Pancreas (tissue), 10 donors: ENCODE measurements at places on chromosomes 2 and 18. TPM values are rescaled to one million over a fixed set of nuclear protein-coding genes. Genes with fewer than 3 reads are reported as not detected.

- DNase-seq = no peak
Observed at GRCh38 chr18:51727780-51728179, 530.3 kb upstream of the MEX3C start.

DNA sequence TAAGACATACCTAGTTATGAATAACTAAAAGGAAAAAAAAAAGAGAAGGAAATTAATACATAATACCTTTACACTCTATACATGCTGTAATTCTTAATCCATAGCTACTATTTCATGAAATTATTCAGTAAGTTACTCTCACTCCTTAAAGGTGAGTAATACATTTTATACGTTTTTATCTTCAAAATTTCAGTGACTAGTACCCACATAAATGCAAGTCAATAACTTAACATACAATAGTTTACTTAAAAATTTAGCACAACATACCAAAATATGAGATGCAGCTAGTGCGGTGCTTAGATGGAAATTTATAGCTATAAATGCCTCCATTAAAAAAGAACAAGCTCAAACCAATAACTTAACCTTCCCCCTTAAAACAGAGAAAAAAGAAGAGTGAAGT lies 36.0 kb upstream of the DTNB start:
- DNase-seq = no peak

DNA sequence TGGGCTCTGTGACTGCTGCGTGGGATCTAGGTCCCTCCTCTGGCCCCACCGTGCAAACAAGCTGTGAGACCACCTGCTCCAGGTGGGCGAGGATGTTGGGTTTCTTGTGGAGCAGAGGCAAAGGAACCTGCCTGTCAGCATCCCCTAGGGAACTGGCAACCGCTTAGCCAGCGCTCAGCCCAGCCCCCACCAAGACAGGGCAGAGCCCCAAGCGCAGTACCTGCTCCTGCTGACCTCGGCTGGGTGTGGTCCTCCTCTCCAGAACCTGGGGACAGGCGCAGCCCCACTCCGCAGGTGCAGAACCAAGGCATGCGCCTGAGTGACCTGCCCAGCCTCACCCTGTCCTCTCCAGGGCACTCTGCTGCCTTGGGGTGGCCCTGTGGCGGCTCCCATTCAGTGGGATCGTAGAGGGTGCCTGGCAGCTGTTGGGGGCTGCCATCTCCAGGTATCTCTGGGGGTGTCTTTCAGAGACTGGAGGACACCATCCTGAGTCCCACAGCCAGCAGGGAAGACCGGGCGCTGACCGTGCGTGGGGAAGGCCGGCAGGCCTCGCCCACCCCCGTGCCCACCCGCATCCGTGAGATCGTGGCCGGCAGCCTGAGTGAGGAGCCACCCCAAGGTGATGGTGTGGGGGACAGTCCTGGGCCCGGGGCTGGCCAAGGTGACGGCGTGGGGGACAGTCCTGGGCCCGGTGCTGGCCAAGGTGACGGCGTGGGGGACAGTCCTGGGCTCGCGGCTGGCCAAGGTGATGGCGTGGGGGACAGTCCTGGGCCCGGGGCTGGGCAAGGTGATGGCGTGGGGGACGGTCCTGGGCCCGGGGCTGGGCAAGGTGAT lies 12.3 kb downstream of the CROCC2 start:
- peak; percentile 54 for DNase-seq

GRCh38 chr18:28267878-28268625 lies 91.1 kb upstream of the CDH2 start:
- DNase-seq = no peak

DNA sequence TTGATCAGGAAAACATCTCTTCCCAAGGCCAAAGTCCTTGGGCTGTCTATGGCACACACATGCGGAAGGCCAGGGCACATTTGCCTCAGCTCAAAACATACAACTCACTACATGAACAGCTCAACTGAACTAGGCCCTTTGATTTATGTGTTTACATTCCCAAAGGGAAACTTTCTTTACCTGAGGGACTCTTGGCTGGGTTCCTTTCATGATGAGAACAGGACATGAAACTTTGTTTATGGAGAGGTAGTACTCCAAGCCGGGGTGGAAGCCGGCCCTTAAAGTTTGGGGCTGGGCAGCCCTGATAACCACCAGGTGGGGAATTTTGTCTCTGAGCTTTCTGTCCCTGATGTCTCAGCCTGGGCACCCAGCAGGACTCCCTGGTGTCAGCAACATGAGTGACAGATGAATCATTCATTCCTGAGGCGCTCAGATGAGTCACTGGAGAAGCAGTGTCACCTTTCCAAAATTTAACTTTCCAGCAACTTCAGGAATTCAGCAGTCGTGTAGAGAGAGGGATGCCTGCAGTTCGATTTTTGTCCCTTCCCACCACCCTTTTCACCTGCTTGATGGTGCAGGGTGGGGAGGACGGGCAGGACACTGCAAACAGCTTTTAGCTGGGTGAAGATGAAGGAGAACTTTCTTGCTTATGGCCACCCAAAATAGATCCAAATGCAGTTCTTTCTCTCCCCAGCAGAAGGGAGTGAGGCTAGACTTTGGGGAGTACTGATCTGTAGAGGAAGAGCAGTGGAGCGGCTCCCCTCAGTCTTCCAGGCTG lies 331.6 kb downstream of the DYSF start:
- DNase-seq = no peak

GRCh38 chr18:13585379-13586153 lies 140.8 kb downstream of the FAM210A start:
- DNase-seq = no peak

DNA sequence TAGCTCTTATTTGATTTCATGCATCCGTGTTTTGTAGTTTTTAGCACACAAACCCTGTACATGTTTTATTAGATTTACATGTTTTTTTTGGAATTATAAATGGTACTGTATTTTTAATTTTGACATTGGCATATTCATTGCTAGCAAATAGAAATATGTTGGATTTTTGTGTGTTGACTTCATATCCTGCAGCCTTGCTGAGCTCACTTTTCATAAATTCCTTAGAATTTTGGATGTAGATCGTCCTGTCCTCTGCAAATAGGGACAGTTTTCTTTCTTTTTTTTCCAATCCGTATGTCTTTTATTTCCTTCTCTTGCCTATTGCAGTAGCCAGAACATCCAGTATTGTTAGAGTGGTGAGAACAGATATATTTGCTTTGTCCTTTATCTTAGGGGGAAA lies 46.7 kb upstream of the GPR17 start:
- no peak for DNase-seq

- DNase-seq = no peak
Observed at GRCh38 chr2:47652061-47652690, 130.8 kb upstream of the MSH6 start.

DNA sequence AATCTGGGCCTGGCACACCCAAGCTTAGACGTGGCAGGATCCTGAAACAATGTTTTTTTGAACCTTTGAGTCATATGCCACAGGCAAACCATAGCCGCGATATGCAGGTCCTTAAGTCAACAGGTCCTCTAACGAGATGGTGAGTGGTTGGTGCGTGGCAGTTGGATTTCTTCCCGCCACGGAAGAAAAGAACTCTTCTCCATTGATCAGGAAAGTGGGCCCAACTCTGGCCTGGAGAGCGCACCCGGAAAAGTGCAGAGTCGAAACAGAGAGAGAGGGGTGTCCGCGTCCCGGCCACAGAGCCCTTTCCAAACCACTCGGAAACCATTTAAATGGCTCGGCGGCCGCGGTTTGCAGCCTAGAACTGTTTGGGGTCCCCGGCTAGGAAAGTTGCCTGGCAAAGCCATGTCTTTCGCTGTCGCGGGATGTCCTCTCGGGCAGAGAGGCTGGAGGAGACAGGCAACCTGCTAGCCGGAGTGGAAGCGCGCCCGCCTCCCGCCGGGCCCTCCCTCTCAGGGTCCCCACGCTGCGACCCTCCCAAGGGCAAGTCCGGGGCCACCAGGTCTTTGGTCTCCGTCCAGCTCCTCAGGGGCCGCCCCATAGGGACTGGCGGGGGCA lies 777 bp downstream of the GALNT3 start:
- DNase-seq = peak; percentile 75

The SIX3 gene
- total RNA-seq = 0.28 TPM

The NAT8 gene
- not detected for total RNA-seq

The HOXD3 gene
- total RNA-seq = 0.23 TPM

DNA sequence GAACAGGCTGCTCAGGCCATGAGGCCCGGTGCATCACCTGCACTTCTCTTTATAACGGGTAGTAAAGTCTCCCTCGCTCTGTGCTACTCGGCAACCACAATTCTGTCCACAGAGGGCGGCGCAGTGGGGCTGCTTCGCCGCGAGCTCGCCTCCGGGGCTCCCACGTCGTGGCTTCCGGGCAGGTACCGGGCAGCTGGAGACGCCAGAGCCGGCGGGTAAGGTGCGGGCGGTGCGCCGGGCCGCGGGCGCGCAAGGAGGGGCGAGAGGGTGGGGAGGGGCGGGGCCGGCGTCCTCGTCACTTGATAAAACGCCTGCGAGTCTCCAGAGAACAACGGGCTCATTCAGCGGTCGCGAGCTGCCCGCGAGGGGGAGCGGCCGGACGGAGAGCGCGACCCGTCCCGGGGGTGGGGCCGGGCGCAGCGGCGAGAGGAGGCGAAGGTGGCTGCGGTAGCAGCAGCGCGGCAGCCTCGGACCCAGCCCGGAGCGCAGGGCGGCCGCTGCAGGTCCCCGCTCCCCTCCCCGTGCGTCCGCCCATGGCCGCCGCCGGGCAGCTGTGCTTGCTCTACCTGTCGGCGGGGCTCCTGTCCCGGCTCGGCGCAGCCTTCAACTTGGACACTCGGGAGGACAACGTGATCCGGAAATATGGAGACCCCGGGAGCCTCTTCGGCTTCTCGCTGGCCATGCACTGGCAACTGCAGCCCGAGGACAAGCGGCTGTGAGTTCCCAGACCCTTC lies at the start of gene ITGA6:
TSS of gene ITGA6 (plus strand) at position 331 of the 734 bp plus-strand sequence.
- peak; percentile 91 for DNase-seq

GRCh38 chr2:229467783-229468182 lies 196.7 kb upstream of the PID1 start:
- no peak for DNase-seq

DNA sequence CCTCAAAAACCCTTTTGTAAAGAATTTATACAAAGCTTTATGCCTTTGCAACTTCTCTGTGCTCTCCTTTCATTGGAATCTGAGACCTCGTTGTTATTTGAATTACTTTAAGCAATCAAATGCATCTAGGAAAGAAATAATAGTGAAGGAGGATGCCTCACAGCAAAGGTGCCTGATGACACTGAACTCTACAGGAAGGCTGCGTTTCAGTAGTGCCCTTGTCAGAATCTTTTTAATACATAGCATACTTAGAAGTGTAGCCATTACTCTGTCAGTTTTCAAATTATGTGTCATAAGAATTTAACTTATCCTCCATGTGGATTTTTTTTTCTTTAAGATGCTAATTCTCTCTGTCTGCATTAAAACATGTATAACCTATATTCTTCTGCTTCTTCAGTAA lies 9.6 kb upstream of the LYPD6B start:
- no peak for DNase-seq

DNA sequence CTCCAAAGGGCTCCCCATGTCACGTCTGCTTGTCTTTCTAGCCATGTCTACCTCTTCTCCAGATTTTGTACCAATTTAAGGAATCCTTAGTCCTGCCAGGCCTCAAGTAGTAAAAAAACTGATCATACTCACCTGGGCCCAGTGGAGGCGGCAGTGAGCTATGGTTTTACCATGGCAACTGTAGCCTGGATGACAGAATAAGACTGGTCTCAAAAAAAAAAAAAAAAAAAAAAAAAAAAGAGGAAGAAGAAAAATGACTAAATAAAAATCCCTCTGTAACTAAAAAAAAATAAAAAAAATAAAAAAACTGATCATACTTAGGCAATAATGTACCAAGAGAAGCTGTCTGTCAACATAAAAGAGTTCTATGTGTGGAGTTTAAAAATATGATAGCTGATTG lies 221.6 kb downstream of the NR4A2 start:
- DNase-seq = peak; percentile 57

The CCBE1 gene
- 0.31 TPM for total RNA-seq

DNA sequence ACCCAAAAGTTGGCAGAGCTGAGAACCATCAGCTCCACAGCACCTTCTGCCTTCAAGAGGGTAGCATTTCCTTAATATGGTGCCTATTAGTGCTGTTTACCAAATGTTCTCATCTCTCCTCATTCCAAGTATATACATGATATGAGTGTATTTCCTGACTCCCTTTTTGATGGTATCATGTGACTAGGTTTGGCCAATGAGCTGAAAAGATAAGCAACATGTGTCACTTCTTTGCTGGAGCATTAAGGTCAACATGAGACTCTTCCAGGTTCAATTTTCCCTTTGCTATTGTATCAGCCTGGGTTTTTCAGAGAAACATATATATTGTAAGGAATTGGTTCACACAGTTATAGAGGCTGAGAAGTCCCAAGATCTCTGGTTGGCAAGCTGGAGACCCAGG lies 310.9 kb downstream of the HRH4 start:
- no peak for DNase-seq

DNA sequence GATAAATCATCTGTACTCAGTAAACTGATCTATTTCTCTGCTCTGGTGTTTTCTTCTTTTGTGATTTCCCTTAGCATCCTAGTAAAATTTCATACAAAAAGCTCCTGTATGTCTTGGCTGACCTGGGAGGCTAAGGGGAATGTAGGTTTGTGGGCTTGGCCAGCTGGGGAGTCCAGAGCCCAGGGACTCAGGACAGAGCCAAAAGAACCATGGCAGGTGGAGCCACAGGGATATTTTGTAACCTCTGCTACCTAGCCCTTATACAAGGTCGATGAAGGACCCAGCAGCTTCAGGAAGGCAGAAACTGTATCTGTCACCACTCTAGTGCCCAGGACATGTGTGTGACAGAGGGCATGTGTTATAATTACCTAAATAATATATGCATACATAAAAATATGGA lies 22.7 kb upstream of the ZCCHC2 start:
- DNase-seq = no peak
